ENCODE measurements at places on chromosomes 3 and 15. TPM values are rescaled to one million over a fixed set of nuclear protein-coding genes. Genes with fewer than 3 reads are reported as not detected.
A peak's percentile ranks its signal among the peaks of the same experiment; 100 is the strongest.

Gene PRSS50
- total RNA-seq, result 0.37 TPM

Gene PTPN23
- total RNA-seq, result 21.6 TPM

Gene C2CD4A
- not detected for total RNA-seq

Gene CPA3
- 2.6 TPM for total RNA-seq

Gene GOLGA6L7
- not detected for total RNA-seq

Gene SSUH2
- total RNA-seq, result 1.0 TPM

DNA sequence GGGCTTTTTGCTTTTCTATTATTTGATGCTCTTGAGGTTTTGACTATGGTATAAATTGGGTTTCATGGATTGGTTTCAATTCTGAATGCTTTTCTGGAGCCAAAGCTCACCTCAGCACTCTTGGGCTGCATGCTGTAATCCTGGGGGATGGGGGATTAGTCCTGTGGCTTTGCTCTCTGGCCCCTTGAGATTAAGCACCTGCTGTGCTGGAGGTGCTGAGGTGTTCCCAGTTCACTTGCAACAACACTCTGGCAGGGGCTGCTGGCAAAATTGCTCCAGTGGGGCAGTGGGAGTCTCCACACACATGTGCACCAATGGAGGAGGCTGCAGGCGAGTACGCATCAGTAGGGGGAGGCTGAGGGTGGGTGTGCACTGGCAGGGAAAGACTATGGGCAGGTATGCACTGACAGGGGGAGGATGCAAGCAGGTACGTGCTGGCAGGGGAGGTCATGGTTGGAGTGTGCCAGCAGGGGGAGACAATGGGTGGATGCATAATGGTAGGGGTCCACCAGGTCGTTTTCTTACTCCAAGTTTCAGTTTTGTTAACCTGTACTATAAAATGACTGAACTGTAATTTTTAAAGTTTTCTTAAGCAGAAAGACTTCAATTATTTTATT, 489.2 kb downstream of the FGF12 start:
- H3K27me3 ChIP-seq, result no peaks in the 10 kb centered on the region
- no peaks in the 10 kb centered on the region for H3K36me3 ChIP-seq
- DNase-seq, result no peak
- H3K4me3 ChIP-seq, result no peak overlapping the region
- H3K27ac ChIP-seq, result no peak overlapping the region

DNA sequence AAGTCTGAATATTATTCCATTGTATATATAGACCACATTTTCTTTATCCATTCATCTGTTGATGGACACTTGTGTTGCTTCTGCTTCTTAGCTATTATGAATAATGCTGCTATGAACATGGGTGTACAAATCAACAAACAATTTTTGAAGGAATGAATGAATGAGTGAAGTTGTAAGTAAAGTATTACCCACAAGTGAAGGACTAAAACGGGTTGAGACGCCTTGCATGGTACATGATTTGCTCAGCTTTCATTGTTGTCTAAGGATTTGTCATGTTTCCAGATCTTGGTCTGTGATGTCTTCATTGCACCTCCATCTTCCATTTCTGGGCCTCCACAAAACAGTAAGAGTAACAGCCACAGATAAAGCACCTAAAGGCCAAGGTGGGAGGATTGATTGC, 20.5 kb downstream of the IFT122 start:
- H3K4me1 ChIP-seq, result peaks cover 19% of the 10 kb centered on the region
- no peak for DNase-seq
- no peak overlapping the region for H3K4me3 ChIP-seq
- H3K27ac ChIP-seq, result no peak overlapping the region

GRCh38 chr3:21229426-21230135, 521.4 kb downstream of the ZNF385D start:
- no peak for DNase-seq
- peaks cover 2% of the 10 kb centered on the region for H3K4me1 ChIP-seq
- no peak overlapping the region for H3K27ac ChIP-seq

DNA sequence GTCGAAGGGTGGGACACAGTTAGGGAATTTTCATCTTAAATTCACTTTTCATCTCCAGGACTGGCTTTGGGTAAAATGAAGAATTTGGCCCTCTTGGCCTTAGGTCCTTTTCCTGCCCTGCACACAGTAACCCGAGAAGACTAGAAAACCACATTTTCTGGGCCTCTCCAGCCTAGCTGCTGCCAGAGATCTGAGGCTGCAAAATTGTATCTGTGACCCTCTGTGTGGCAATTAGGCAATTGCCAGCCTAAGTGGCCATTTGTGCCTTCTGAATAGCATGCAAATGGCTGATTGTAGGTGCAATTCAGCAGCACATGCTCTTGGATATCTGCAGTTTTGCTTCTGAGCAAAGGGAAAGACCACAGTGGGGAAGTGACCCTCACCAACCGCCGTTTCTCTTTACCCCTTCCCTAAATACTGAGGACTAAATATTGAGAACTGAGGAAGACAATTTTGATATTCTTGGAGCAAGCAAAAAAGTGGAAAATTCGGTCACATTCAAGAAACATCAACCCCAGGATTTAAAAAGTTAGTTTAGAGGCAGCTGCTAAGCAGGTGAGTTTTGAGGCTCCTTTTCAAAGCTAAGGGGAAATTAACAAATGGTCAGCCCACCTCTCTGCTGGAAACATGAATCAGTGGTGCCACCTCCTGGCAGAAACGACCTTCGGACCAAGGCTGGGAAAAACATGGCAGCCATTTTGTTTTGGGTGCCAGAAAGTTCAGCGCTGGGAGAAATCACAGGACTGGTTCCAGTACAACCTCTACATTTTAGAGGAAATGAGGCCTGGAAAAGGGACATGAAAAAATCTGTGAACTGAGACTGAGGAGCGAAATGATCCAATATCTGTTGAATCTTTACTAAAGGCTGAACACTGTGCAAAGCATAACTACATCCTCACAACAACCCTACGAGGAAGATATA, 56.6 kb upstream of the PRTG start:
- no peaks in the 10 kb centered on the region for H3K27me3 ChIP-seq
- H3K36me3 ChIP-seq, result no peaks in the 10 kb centered on the region
- no peak overlapping the region for H3K4me3 ChIP-seq

- no peaks in the 10 kb centered on the region for H3K4me1 ChIP-seq
- DNase-seq, result no peak
- H3K4me3 ChIP-seq, result no peak overlapping the region
- H3K27ac ChIP-seq, result no peak overlapping the region
These were observed 85.2 kb downstream of the CACNA1D start for GRCh38 chr3:53579636-53580035.

DNA sequence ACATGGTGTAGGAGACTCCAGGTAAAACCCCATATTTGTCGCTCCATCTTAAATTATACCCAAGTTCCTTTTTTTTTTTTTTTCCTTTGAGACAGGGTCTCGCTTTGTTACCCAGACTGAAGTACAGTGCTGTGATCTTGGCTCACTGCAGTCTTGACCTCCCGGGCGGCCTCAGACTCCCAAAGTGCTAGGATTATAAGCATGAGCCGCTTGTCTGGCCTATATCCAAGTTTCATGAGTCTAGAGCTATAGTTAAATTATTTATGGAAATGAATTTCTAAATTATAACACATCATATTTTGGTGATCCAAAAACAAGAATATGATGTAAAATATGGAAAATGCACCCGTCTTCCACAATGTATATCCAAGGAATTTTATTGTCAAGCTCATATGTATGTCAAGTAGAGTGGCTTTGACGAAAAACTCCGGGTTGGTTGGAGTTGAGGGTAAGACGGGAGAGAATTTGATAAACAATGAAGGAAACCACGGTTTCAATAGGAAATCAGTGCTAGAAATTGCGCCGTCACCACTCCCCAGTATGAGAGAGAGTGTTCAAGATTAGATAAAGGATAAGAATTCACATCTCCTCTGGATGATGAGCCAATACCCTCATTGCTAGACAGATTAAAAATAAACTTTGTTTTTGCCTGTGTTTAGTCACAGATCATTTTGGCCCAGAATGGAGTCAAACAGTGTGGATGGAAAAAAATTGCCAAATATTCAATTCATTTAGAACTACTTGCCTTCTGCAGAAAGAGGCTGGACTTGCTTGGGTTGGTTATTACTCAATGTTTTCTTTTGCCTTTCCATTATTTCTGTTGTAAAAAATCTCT, 209.2 kb upstream of the NR2F2 start:
- no peak for DNase-seq
- H3K27me3 ChIP-seq, result no peaks in the 10 kb centered on the region
- no peaks in the 10 kb centered on the region for H3K36me3 ChIP-seq
- no peak overlapping the region for H3K27ac ChIP-seq

GRCh38 chr15:36252146-36252711, 327.2 kb upstream of the CDIN1 start:
- H3K36me3 ChIP-seq, result no peaks in the 10 kb centered on the region
- H3K4me1 ChIP-seq, result peaks cover 9% of the 10 kb centered on the region
- DNase-seq, result no peak
- no peaks in the 10 kb centered on the region for H3K27me3 ChIP-seq
- no peak overlapping the region for H3K27ac ChIP-seq
- no peak overlapping the region for H3K4me3 ChIP-seq

DNA sequence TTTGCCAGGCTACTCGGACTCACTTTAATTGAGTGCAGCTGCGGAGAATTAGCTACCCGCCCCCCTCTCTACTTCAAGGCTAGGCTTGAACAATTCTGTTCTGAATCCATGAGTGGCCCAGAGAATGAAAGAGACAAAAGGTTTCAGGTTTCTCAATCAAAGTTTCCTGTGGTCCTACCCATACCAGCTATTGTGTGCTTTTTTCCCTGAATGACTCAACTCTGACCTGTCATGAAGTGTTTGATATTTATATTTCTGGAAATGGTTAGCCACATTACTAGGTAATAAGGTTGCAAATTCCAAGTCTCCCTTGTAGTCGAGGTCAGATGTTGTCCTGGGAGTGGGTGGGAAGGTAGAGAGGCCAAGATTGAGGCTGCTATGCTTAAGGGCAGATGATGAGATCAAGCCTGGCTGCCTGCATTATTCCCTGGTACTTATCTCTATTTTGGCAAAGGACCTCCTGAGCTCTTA, 392.7 kb upstream of the TBL1XR1 start:
- H3K4me3 ChIP-seq, result no peak overlapping the region
- H3K36me3 ChIP-seq, result no peaks in the 10 kb centered on the region
- H3K27ac ChIP-seq, result no peak overlapping the region
- no peaks in the 10 kb centered on the region for H3K27me3 ChIP-seq
- no peak for DNase-seq
- peaks cover 13% of the 10 kb centered on the region for H3K4me1 ChIP-seq

DNA sequence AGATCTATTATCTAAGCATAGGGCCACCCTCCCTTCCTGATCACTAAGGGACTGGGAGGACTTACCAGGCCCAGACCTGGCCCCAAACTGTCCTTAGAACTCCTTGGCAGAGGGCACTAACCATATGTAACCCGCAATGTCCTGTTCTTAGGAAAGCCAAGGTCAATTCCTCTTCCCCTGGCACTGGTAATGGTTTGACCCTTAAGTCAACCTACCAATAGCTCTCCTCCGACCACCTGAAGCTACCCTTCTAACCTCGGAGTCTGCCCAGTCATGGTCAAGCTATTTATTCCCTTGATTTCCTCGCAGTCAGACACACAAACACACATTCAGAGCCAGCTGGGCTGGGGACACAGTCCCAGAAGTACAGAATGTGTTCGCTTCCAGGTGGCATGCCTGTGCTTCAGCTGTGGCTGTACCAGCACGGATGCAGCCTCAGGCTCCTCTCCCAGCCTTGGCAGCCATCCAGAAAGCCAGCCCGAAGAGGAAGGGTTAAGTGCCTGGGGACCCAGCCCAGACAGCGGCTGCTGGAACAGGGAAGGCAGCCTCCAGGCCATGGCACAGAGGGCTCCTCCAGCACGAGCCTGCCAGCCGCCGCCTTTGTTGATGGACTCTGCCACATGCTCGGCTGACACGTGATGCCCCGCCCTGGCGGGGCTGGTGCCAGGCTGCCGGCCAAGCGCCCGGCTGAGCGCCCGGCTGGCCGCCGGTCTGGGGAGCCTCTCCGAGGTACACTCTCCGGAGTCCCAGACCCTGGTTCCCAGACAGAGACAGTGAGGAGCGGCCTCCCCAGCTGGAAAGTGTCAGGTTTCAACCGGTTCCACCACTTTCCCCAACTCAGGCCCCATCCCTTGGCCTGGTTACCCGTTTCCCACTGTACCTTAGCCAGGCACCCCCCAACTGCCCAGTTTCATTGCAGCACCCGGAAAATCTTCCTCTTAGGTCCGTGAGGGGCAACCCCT, 5.5 kb downstream of the BMF start:
- no peaks in the 10 kb centered on the region for H3K36me3 ChIP-seq
- H3K4me3 ChIP-seq, result no peak overlapping the region
- H3K27me3 ChIP-seq, result no peaks in the 10 kb centered on the region
- peak; percentile 83 for DNase-seq

DNA sequence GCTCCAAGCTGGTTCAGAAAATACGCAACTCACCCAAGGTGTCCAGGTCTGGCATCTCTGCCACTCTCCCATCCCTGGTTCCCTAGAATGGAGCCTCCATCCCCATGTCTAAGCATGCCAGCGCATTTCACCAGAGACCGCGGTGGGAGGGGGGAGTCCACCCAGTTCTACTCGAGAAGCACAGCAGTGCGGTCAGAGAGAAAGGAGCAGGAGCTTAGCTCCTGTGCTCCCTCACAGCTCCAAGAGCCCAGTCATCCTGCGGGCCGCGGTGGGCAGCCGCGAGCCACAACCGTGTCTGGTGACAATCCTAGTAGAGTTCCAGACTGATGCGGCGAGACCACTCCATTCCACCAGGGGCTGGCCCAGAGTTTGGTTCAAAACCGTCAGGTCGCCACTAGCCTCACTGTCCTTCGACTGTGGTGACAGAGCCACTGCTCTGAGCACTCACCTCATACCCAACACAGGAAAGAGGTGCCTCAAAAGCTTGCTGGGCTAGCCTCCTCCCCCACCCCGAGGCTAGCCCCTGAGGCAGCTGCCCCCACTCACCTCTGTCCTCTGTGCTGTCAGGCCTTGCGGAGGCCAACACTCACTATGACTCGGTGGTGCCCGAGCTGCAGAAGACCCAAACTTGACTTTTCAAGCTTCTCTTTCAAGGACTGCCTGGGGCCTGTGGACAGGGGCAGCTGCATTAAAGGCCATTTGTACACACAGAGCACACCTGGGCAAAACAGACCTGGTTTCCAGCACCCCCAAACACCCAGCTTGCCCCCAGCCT, 185.4 kb downstream of the XXYLT1 start:
- H3K4me1 ChIP-seq, result peaks cover 15% of the 10 kb centered on the region
- no peak overlapping the region for H3K4me3 ChIP-seq
- H3K27me3 ChIP-seq, result no peaks in the 10 kb centered on the region
- no peak for DNase-seq

- H3K36me3 ChIP-seq, result no peaks in the 10 kb centered on the region
- no peaks in the 10 kb centered on the region for H3K27me3 ChIP-seq
- no peak overlapping the region for H3K4me3 ChIP-seq
- no peak overlapping the region for H3K27ac ChIP-seq
- DNase-seq, result no peak
These were observed 191.1 kb downstream of the MECOM start for GRCh38 chr3:169472259-169472900.

DNA sequence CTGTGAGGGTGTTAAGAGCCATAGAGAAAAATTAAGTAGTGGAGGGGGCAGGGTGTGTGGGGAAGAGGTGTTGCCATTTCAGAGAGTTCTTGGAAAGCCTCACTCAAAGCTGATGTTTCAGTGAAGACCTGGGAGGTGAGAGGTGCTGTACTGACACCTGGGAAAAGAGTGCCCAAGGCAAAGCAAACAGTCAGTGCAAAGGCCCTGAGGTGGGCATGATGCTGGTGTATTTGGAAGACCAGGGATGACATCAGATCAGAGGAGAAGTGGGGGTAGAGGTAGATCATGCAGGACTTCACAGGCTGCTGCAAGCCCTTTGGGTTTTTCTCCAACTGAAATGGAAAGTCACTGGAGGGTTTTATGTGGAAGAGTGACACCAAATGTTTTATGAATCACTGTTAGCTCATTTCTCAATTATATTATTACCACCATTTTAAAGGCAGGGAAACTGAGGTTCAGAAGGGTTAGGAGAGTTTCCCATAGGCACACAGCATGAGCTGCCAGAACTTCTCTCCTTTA, 42.8 kb upstream of the SMAD3 start:
- H3K27me3 ChIP-seq, result no peaks in the 10 kb centered on the region
- no peak overlapping the region for H3K27ac ChIP-seq
- DNase-seq, result no peak
- H3K4me1 ChIP-seq, result peaks cover 33% of the 10 kb centered on the region
- H3K4me3 ChIP-seq, result no peak overlapping the region
- H3K36me3 ChIP-seq, result no peaks in the 10 kb centered on the region
